CD4-positive, alpha-beta T cell treated with Interleukin-2 at 100 ng/mL for 4 hours (primary cell): ENCODE measurements at places on chromosomes 1 and 21.

- DNase-seq, result no peak
Measured at GRCh38 chr1:59272507-59272906, 24.4 kb upstream of the FGGY start.

- no peak for DNase-seq
Measured at GRCh38 chr1:8247811-8248436, 70.0 kb upstream of the SLC45A1 start.

GRCh38 chr1:64516301-64516700 lies 46.4 kb downstream of the CACHD1 start:
- no peak for DNase-seq

GRCh38 chr1:173529106-173529505 lies 52.0 kb downstream of the PRDX6 start:
- no peak for DNase-seq

GRCh38 chr1:145751491-145752037 lies 32.3 kb downstream of the CD160 start:
- no peak for DNase-seq

- DNase-seq, result no peak
Measured at GRCh38 chr21:17279663-17280062, 233.2 kb upstream of the CXADR start.
